MG63 (cell line): ENCODE measurements at places on chromosomes 6 and 20.

- peak; percentile 3 for DNase-seq
Measured at GRCh38 chr6:128069188-128069587, 168.3 kb upstream of the THEMIS start.

GRCh38 chr20:57266291-57267157 is at the start of gene BMP7:
Gene BMP7 (minus strand): TSS chr20:57266641. CDS start chr20:57266122, 519 bp downstream.
- peak; percentile 80 for DNase-seq

- no peak for DNase-seq
Measured at GRCh38 chr6:90413396-90413795, 116.8 kb upstream of the BACH2 start.

DNA sequence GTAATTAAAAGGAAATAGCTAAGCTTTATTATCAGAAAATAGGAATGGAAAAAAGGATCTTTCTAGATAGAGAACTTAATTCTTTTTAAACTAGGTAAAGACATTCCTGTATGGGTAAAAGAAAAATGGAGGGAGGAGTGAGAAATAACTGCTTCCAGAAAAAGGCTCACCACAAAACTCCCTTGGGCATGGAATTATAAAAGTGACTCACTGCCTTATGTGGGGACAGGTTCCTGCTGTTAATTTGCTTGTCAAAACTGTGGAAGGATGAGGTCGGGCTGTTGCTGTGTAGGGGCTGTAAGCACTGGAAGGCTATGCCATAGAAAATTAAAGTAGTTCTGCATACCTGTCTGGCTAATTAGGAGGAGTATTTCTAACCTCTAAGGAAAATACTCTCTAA is 158.7 kb downstream of the UBE3D start:
- DNase-seq = peak; percentile 9

GRCh38 chr20:53814060-53814459 is 220.4 kb upstream of the ZNF217 start:
- peak; percentile 39 for DNase-seq

- DNase-seq = peak; percentile 53
Measured at GRCh38 chr6:148867862-148868261, 121.0 kb downstream of the UST start.

GRCh38 chr6:72348926-72349325 is 272.9 kb upstream of the KCNQ5 start:
- no peak for DNase-seq

GRCh38 chr20:39897058-39897457 is 792.0 kb downstream of the MAFB start:
- peak; percentile 87 for DNase-seq

- DNase-seq = no peak
Measured at GRCh38 chr6:148069256-148069655, 273.4 kb upstream of the SASH1 start.

- DNase-seq = no peak
Measured at GRCh38 chr20:40433341-40433861, 255.6 kb downstream of the MAFB start.

DNA sequence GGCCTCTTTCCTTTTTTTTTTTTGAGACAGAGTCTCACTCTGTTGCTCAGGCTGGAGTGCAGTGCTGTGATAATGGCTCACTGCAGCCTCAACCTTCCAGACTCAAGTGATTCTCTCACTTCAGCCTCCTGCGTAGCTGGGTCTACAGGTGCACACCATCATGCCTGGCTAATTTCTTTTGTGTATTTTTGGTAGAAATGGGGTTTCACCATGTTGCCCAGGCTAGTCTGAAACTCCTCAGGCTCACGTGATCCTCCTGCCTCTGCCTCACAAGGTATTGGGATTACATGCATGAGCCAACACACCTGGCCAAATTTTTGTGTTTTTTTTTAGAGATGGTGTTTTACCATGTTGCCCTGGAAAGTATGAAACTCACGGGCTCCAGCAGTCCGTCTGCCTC is 29.3 kb downstream of the SRC start:
- no peak for DNase-seq

DNA sequence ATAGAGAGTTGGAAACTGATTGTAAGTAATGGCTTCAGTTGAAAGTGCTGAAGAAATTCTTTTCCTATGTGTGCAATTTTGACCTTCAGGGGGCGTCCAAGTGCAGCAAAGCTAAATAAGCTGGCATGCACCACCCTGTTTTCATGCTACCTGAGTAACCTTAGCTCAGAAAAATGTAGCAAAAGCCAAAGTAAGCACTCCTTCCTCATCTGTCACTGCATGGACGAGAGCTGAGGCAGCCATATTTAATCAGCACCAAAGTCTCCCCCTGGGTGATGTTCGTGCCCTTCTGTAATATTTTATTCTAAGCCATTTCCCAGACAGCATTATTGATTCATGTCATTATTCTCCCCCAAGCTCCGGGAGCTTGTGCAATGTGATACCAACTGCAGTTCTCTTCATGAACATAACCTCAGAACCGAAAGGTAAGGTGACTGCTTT is 123.1 kb downstream of the RPS12 start:
- DNase-seq = peak; percentile 30

DNA sequence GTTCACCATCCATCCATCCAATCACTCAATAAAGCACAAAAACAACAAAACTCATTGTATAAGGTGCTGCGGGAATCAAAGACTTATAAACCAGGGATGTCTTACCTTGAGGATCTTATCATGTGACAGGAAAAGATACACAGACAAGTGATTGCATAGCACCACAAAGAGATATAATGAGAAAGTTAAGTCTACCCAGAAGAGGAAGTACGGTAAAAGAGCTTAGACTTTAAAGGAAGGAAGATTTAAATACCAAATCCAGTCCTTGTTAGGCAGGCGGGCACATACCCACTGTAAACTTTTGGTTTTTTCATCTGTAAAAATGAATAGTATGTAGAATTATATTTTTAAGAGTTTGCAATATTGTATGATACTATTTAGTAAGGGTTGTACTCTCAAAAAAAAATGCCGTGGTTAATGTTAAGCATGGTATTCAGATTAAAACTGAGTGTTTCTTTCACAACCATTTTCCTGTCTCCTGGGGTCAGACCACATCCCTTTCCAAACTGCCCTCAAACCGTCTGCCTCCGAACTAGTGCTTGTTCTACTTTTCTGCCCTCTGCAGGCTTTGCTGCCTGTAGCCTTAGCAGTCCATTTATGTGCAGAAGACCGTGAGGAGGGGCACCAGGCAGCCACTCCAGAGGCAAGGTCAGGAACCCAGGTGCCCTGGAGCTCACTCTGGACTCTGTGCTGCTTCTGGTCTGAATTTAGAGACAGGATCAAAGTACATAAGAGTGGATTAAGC is 179.5 kb upstream of the SYNDIG1 start:
- DNase-seq = no peak

GRCh38 chr6:66376001-66376400 is 669.0 kb upstream of the EYS start:
- DNase-seq = no peak

DNA sequence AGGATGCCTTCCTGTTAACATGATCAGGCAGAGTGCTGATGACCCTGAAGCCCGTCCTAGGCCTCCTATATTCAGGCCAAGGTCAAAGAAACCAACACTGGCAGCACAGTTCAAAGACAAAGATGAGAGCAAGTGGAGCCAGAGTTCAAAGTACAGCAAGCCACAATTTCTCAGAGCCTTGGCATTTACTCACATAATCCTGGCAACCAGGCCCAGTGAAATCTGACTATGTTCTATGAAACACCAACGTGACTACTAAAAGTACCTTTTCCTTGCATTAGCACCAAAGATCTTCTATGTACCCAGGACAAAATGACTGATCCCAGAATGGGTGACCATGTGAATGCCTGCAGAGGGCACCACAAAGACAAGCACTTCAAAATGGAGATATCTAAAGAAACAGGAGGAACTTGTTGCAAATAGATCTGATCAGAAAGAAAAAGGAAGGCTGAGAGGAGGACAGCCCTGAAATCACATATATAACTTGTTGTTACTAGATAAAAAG is 3.9 kb downstream of the NFS1 start:
- DNase-seq = no peak

DNA sequence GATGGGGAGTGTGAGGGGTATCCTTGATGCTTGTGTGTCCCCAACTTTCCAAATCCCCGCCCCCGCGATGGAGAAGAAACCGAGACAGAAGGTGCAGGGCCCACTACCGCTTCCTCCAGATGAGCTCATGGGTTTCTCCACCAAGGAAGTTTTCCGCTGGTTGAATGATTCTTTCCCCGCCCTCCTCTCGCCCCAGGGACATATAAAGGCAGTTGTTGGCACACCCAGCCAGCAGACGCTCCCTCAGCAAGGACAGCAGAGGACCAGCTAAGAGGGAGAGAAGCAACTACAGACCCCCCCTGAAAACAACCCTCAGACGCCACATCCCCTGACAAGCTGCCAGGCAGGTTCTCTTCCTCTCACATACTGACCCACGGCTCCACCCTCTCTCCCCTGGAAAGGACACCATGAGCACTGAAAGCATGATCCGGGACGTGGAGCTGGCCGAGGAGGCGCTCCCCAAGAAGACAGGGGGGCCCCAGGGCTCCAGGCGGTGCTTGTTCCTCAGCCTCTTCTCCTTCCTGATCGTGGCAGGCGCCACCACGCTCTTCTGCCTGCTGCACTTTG is at the start of gene TNF:
Gene TNF (plus strand): TSS at position 231 of the 567 bp plus-strand sequence. CDS start 177 bp downstream, at position 408.
- no peak for DNase-seq

DNA sequence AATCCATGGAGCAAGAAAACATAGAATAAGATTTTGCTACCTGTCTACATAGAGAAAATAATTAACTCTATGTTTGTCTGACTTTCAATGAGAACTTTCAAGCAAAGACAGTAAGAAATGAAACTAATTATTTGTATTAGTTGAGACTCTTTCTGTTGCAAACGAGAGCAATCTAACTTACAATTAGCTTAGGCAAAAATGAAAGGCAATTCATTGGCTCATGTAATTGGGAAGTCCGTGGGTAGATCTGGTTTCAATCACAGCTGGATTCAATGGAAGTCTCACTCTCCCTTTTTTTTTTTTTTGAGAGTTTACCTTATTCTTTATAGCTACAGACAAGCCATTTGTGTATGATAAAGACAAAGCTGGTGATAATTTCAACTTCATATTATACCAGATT is 68.2 kb upstream of the STXBP5 start:
- DNase-seq = no peak

DNA sequence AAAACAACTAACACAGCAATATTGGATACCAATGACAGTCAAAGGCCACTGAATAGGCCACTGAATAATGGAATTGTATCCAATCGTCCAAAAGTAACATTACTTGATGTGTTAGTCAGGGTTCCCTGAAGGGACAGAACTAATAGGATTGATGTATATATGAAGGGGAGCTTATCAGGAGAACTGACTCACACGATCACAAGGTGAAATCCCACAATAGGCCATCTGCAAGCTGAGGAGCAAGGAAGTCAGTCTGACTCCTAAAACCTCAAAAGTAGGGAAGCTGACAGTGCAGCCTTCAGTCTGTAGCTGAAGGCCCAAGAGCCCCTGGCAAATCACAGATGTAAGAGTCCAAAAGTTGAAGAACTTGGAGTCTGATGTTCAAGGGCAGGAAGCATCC is 571.4 kb downstream of the PRKN start:
- peak; percentile 23 for DNase-seq

DNA sequence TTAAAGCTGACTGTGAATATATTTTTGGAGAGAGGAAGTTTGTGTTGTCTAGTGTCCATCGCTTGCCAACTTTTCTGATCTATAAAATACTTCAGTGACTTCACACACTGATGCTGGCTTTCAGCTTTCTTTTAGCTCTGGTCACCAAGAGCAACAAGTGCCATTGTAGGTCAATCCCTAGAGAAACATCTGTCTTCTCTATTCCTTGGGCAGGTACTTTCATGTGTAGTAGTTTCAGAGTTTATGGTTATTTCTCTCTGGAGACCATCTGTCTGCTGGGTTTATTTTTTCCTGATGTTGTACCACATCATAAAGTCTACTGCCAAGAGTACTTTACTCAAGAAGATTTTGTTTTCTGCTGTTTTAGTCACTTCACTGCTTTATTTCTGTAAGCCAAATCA is 249.9 kb downstream of the KHDC1L start:
- DNase-seq = no peak

DNA sequence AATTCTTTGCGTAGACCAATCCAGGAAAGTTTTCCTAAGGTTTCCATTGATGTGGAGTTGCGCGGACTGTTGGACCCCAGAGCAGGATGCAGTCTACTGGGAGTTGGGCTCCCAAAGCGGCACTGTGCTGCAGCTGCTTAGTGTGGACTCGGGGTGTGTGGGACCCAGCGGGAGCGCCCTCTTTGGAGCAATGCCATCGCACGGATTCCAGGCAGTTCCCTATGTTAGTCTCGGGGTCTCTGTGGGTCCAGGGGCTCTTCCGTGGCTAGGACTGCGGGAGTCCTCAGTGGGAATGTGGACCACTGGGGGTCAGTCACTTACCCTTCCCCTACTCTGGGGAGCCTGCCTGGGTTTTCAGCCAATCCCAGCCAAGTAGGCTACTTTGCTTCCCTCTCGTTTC is 151.7 kb upstream of the OLIG3 start:
- DNase-seq = no peak

DNA sequence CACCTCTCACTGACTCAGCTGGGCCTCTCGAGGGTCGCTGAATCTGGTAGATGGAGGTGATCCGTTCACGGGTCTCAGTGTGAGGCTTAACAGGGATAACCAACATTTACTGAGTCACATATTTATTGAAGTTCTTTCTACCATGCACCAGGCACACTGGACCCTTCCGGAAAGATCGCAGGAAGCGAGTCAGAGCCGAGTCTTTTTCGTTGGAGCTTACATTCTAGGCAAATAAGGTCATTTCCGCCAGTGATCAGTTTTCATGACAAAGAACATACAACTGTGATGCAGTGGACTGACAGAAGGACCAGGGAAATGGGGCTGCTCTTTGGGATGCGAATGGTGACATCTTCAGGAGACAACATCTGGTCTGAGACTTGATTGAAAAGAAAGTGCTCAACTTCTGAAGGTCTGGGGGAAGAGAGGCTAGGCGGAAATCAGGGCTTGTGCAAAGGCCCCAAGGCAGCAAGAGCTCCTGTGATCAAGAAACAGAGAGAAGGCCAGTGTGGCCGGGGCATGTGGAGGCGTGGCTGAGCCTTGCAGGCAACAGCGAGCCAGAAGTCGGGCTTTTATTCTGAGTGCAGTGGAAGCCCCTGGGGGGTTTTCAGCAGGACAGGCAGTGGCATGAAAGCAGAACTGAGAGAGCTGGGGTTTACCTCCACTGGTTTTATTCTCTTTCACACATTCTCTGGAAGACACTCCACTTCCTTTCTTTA is 56.7 kb downstream of the APCDD1L start:
- no peak for DNase-seq

DNA sequence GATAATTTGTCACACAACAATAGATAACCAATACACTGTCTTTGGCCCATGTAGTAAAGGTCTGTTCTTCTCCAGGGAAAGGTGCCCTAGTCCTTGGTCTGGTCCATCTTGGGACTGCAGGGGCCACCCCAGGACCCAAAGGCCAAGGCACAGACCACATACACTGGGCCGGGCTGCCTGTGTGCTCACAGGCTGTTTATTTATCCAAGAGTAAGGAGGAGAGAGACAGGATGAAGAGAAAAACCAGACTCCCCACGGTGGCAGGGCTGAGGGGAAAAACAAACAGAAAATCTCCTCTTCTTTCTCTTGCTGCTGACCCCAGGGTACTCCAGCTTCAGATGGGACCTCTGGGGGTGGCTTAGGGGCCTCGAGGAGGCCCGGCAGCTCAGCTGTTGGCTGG is 6.5 kb upstream of the CDK5RAP1 start:
- no peak for DNase-seq

GRCh38 chr20:58407966-58408557 is 19.0 kb downstream of the VAPB start:
- no peak for DNase-seq
